ELR (cell line): ENCODE measurements at places on chromosomes 13 and 19.

DNA sequence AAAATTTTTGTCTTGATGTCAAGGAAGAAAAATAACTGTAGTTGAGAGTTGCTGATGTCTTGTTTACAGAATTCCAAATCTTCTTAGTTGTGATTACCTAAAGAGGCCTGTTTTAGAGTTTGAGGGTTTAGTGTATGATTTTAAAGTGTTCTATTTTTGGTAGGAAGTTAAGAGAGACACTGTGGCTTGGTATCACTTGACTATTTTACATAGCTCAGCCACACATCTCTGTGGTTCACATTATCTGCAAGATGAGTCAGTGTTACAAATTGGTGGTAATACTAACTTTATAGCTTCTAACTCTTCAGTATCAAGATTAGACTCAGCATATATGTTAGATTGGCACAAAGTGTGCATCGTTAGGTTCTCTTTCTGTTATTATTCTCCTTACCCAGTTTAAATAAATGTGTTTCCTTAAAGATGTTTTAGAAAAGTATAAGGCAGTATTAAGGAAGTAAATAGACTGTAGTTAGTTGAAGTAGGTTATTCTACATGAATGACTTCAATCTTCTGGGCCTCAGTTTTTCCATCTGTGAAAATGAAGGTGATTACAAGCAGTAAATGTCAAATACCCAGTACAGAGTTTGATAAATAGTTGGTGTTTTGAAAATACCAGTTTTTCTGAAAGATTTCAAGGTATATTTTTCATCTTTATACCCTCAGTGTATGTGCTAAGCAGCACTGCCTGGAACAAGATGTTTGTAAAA is 33.4 kb downstream of the COG6 start:
- DNase-seq, result peak; percentile 34

DNA sequence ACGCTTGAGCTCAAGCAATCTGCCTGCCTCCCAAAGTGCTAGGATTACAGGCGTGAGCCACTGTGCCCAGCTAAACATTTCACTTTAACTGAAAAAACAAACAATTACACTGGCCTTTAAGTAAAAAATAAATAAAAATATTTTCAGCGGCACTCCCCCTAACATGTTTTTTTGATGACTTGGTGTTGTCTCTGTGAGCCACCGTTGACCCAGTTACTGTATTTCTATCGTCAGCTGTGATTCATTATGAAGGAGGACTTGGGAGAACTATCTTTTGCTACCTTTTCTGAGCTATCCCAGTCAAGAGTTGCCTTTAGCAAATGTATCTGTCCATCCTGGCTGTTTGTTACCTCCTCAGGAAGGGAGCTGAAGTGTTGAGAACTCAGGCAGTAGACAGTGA is 18.5 kb upstream of the C19orf33 start:
- DNase-seq, result peak; percentile 52

- no peak for DNase-seq
Measured at GRCh38 chr13:72489751-72490150, 237.7 kb downstream of the MZT1 start.

- no peak for DNase-seq
Measured at GRCh38 chr13:102945324-102945815, 99.5 kb downstream of the ERCC5 start.

GRCh38 chr13:36475468-36475867 is 43.2 kb downstream of the CCNA1 start:
- peak; percentile 40 for DNase-seq

GRCh38 chr19:44753932-44754749 is 5.6 kb downstream of the BCL3 start:
- DNase-seq, result peak; percentile 89

DNA sequence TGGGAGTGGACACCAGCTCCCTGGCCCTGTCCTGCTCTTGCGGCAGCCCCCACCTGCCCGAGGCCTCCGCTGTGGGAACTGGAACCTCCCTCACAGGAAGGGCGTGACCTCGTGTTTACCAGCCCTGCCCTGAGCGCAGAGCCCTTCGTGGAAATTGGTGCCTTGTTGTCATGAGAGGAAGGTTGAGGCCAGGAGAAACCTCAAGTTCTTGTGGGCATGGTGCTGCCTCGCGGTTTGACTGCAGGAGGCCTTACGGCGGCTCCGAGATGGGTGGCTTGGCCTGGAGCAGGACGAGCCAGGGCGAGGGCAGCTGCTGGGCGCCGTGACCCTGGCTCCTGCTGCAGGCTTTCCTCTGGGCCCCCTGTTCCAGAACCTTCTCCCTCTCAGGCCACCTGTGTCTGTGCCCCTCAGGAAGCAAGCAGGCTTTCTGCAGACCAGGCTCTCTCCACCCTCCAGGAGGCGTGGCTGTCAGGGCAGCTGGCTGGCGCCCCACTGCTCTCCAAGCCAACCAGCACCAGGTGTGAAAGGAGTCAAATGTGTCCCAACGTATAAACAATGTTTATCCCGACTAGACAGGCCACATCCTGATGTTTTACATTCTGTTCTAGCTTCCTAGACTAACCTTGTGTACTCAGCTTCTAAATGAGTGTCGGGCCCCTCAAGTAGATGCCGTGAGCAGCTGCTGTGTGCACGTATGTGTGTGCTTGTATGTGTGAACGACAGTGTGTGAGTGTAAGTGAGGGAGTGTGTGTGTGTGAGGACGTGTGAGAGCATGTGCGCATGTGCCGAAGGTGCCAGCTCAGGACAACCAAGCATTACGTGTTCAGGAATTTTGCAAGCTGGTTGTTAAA is 10.4 kb upstream of the RASA3 start:
- DNase-seq, result no peak

DNA sequence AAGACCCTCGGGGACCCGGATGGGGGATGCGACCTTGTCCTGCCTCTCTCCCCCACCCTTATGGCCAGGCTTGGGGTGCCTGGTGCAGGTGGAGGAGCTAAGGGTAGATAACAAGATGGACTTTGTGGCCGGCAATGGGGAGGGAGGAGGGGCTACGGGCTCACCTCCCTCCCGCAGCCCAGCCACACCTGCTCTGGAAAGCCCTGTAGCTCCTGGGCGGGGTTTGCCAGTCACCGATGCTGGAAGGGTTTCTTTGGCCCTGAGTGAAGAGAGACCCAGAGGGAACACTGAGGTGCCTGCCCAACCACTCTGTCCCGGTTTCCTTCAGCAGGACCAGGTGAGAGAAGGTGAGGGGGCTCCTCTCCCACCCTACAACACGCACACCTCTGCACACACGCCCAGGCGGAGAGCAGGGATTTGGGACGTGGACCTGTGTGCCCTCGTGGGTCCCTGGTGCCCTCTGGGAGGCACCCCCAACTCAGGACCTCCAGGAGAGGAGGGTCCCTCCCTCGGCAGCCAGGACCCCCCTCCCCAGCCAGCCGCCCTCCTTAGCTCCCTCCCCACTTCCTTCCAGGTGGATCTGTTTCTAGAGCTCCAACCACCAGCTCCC is at the start of gene FUT2:
Gene FUT2 (plus strand): TSS at position 229 of the 610 bp plus-strand sequence. CDS start 6,986 bp downstream, outside the sequence.
- no peak for DNase-seq

DNA sequence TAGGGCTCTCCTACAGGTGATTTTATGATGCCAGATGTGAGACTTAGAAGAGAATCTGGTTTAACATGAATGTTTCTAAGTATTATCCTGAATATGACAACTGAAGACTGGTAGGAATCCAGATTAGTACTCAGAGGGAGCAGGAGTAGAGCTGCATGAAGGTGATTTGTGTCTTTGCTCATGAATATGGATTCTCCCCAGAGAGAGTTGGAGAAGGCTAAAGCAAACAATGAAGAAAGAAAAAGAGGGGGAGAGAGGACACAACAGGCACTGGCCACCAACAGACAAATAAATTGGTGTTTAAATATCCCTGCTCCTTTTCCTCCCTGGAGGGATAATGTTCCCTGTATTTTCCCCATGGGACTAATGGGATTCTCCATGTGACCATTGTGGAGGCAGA is 427.0 kb upstream of the KLF12 start:
- no peak for DNase-seq

DNA sequence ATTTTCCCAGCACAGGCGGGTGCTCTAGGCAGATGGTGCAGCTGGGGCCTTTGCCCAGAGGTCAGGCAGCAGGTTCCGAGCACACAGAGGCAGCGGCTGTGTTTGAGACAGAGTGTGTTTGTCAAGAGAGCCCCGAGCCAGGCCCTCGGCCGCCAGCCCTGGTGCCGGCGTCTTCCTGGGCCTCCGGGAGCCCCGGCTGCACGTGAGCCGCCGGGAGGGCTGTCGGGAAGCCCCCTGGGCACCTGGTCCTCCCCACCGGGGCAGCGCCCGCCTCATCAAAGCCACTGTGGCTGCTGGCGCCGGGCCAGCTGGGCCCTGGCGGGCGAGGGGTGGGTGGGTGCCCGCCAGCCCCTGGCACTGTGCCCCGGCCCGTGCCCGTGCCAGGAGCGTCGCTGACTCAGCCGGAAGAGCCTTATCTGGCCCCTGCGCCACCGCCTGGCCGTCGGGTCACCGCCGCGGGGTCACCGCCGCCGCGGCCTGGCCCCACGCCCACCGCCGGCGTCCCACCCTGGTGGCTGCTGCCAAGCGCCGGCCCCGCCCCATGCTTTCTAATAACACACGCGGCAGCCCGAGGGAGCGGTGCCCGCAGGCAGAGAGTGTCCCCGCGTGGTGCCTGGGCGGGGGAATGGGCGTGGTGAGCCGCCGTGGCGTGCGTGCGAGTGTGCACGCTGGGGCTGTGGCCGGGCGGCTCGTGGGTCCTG is 14.9 kb downstream of the ARID3A start:
- DNase-seq, result no peak

DNA sequence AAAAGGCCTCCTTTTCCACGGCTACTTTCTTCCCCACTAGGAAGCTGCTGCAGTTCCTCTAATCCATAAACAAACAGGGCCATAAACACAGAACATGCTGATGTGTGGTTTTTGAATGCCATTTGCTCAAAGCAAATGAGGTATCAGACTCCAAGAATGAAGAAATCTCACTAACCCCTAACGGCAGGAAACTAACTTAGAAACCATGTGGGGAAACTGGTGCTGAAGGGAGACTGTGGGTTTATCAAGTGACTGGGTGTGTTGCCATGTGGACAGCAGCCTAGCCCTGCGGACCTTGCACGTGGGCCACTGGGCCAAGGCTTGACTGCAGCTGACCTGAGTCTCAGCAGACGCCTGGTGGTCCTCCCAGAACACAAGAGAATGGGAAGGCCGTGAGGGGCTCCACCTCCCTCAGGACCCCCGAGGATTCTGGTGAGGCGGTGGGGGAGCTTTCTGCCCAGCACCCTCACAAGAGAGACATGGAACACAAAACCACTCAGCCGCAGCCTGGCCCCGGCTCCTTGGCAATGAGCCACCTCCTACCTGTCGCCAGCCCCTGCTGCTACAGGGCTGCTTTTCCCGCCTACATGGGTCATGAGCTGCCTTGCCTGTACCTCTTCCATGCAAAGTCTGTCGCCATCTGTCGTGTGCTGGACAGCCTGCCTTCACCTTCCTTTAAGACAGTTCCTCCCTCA is 10.6 kb downstream of the SLC15A1 start:
- no peak for DNase-seq

DNA sequence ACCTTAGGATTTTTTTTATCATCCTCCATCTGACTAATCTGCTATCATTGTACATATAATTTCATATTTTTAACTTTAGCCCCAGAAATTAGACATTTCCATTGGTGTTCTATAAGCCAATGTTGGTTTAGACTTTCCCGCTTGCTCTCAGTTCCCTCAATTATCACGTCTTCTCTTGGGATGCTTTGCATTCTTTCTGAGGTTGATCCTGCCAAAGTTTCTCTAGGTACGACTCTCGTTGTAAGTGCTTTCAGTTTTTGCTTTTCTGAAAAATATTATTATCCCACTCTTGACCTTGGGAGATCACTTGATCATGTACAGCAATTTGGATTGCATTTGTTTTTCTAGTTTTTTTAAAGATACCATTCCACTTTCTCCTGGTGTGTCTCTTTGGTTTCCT is 270.2 kb downstream of the IRS2 start:
- DNase-seq, result no peak

- DNase-seq, result no peak
Measured at GRCh38 chr13:72168126-72168855, 301.3 kb upstream of the DACH1 start.

GRCh38 chr19:15421136-15421695 is 2.4 kb upstream of the AKAP8L start:
- DNase-seq, result no peak

DNA sequence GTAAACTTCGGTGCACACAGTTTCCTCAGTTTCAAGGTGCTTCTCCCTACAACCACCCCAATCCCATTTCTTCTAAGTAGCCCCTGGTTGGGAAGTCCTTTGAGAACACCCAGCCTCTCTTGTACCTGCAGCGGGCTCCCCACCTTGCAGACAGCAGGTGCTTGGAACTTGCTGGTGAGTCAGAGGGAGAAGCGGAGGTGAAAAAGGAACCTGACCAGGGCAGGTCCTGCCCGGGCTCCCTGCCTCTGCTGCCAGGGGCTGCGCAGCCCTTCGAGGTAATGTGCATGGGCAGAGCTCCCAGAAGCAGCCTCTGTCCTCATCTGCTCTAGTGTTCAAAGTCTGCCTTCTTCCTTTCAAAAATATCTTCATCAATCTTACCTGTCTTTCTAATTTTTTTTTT is 274.0 kb upstream of the SOX1 start:
- no peak for DNase-seq

DNA sequence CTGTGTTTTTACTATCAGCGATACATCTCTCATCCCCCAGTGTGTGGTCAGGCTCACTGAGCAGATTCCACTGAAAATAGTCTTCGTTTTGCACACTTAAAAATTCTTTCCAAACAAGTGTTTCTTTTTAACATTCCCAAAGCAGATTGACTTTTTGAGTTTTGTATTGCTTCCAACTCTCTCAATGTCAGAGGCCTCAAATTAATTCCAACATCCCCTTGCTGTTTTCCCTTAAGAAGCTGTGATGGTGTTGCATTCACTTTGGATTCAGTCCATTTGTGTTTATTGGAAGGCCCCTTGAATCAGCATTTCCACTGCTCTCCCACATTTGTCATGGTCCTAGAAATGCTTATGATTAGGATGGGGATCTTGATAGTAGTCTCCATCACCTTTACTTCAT is 228.7 kb downstream of the KCNRG start:
- no peak for DNase-seq

GRCh38 chr13:45490068-45490467 is 25.3 kb downstream of the COG3 start:
- peak; percentile 34 for DNase-seq

DNA sequence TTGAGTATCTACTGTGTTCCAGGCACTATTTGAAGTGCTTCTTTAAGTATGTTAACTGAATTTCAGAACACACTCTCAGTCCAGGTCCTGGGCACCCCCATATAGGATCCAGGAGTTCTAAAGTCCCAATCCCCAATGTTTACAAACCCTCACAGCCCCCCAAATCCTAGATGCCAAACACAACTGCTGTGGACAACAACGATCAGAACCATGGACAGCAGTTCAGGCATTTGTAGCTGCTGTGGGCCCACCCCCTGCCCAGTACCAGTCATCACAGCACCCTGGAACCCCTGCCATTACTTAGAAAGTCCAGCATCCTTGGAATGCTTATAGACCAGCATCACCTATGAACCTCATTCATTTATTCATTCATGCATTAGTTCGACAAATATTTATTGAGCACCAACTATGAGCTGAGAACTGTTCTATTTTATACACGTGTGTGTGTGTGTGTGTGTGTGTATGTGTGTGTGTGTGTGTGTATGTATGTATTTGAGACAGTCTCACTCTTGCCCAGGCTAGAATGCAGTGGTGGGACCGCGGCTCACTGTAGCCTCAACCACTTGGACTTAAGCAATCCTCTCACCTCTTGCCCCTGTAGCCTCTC is 19.3 kb upstream of the SDHAF1 start:
- peak; percentile 33 for DNase-seq
